Psoas muscle (tissue), 8 donors: ENCODE measurements at places on chromosomes 6 and 20. TPM values are rescaled to one million over a fixed set of nuclear protein-coding genes. Genes with fewer than 3 reads are reported as not detected.

Gene CSNK2A1
- polyA plus RNA-seq: 122 TPM

DNA sequence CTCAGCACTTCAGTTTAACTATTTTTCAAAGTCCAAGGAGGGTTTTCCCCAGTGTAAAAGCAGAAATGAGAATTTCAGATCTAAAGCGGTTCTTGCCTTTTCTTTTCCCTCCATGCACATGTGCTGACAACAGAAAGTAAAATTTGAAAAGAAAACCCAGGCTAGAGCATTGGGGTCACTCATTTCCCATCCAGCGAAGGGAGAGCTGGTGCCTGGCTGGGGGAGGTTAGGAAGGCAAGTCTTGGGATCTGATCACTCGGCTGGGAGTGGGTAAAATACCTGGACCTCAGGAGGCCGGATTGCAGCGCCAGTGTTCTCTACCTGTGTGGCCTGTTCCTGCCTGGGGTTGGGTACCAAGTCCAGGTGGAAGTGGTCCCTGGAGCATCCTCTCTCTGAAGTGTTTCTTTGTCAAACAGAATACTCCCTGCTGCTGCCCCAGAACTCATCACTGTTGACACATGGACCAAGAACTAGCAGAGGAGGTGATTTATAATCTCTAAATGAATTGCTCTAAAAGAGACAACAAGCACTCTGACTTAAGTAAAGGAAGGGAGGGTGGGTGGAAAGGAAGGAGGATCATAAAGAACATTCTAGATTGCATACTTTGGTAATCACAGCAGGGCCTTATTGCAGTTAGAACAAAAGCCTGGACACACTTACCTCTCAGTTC is 136.0 kb downstream of the MTHFD1L start:
- no peak for DNase-seq

GRCh38 chr20:22353586-22353985 is 230.8 kb downstream of the FOXA2 start:
- no peak for DNase-seq

DNA sequence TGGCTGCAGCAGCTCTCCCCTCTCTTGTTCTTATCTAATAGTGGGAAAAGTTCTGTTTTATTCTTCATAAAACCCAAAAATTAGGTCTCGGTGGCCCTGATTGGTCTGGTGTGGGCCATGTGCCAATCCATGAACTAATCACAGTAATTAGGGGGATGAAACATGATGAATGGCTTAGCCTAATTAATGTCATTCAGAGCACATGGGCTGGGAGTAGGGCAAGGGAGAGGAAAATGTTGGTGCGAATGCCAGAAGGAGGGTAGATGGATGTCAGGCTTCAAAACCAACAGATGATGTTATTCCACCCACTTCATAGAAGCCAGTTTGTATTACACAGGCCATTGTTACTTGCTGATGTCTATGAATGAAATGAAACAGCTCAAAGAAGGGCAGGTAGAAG is 46.5 kb downstream of the PLEKHG1 start:
- no peak for DNase-seq

- DNase-seq: no peak
Observed at GRCh38 chr6:49978332-49979226, 9.2 kb upstream of the DEFB113 start.

Gene GTF3C6
- 125 TPM for polyA plus RNA-seq

DNA sequence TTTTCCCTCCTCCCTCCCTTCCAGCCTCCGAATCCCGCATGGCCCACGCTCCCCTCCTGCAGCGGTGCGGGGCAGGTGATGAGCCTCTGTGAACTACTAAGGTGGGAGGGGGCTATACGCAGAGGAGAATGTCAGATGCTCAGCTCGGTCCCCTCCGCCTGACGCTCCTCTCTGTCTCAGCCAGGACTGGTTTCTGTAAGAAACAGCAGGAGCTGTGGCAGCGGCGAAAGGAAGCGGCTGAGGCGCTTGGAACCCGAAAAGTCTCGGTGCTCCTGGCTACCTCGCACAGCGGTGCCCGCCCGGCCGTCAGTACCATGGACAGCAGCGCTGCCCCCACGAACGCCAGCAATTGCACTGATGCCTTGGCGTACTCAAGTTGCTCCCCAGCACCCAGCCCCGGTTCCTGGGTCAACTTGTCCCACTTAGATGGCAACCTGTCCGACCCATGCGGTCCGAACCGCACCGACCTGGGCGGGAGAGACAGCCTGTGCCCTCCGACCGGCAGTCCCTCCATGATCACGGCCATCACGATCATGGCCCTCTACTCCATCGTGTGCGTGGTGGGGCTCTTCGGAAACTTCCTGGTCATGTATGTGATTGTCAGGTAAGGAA is at the start of gene OPRM1:
OPRM1 (plus strand) TSS at position 10 of the 612 bp plus-strand sequence; CDS start at position 315, 305 bp downstream.
- peak; percentile 14 for DNase-seq

DNA sequence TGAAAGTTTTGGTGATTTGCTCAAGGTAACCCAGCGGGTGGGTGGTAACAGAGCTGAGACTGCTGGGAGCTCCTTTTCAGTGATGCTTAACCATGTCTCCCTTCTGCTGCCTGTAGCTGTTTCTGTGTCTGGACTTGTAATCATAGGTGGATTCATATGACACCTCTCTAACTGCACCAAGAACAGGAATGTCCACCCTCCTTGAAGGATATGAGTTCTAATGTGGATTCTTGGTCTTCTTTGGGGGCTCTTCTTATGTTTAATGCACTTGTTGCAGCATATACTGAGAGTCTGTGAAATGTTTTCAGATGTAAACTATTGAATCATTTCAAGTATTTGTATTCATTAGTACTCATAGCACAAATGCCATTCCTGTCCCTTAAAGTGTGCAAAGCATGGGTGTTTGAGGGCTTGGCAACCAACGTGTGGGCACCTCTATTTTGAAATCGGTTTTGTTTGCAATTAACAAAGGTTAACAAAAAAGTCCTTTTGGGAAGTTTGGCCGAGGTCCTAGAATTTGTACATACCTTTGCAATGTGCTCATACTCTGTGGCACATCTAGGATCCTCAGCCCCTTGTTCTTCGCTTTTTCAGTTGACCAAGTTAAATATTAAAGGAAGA is 138.0 kb downstream of the SOX4 start:
- DNase-seq: no peak

GRCh38 chr6:29376003-29376402 is 912 bp upstream of the OR12D3 start:
- no peak for DNase-seq

GRCh38 chr6:116012951-116013350 is 47.7 kb downstream of the FRK start:
- DNase-seq: no peak

- DNase-seq: no peak
Observed at GRCh38 chr20:5041433-5041832, 40.1 kb upstream of the SLC23A2 start.

DNA sequence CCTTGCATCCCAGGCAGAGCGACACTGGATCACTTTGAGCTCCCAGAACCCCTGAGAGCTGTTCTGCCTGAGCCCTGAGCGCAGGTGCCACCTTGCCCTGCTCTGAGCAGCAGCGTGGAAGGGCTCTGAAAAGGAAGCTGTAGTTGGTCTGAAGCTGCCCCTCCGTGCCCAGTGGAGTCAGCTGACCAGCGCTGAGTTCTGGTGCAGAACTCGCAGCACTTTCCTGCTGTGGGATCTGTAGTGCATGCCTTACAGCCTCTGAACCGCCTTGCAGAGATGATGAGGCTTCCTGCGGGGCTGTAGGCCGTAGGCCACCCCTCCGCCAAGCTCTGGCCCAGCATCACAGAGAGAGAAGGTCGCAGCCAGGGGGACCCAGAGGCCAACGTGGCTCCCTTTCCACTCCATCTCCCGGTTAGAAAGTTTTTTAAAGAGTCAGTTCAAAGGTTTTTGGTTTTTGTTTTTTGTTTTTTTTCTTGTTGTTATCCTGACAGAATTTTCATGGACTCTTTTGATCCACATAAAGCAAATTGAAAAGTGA is 158.3 kb upstream of the CST7 start:
- no peak for DNase-seq

DNA sequence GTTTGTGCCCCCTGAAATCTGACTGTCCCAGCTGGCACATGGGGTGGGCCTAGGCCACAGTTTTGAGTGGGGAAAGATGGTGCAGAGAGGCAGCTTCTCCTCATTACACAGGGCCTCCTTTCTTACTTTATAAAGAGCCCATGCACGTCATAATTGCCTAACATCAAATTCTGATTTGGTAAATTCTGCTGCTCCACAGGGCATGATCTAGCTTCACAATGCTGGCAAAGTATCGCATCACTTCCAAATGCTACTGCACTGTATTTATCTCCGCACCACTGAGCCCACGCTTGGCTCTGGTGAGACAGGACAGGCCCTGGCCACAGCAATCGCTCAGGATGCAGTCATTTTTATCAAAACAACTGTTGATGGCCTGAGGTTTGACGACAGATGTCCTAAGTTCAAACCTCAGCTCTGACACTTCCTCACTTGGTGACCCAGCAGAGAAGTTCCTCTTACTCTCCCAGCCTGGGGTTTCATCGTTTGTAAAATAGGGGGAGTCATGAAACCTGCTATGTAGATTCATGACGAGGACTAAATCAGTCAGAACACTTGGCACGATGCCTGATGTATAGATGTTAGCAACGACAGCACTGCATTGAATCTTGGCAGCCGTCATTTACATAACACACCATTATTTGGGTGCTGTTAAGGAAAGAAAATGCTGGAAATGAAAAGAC is 187.9 kb downstream of the TTLL2 start:
- DNase-seq: no peak

- DNase-seq: no peak
Observed at GRCh38 chr20:15708984-15709598, 864.2 kb downstream of the KIF16B start.

GRCh38 chr6:143516690-143517446 is 5.3 kb upstream of the FUCA2 start:
- no peak for DNase-seq

DNA sequence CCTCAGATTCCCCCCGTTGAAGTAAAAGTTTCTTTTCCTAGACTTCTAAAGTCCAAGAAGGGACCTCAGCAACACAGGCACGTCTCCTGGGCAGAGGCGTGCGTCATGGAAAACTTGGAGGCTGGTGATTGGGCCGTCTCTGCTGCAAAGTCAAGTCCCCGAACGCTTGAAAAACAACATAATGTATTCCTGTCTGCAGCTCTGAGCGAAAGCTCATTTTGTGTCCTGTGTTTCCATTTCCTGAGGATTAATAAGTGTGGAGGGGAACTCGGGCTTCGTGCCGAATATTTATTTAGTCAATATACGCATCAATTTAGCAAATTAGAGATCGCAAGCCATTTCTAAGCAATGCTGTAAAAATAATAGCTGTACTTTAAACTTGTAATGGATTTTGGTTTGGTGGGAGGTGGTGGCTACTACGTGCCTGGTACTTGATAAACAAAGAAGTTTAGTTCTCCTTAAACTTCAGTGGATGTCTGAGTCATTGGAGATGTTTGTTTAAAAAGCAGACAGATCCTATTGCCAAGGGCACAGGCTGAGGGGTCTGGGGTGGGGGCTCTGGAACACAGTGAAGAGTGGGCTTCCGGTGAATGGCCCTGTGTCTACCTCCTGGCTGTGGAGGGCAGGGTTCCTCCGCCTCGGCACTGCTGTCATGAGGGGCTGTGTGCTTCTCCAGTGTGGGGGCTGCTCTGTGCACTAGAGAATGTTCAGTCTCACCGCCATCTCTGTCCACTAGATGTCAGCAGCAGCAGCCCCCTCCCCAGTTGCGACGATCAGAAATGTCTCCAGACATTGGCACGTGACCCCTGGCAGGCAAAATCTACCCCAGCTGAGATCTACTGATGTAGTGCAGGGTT is 21.8 kb downstream of the PCK1 start:
- no peak for DNase-seq

GRCh38 chr20:37243076-37243936 is 18.3 kb downstream of the GHRH start:
- no peak for DNase-seq
